ENCODE measurements at places on chromosomes 1 and 21.

DNA sequence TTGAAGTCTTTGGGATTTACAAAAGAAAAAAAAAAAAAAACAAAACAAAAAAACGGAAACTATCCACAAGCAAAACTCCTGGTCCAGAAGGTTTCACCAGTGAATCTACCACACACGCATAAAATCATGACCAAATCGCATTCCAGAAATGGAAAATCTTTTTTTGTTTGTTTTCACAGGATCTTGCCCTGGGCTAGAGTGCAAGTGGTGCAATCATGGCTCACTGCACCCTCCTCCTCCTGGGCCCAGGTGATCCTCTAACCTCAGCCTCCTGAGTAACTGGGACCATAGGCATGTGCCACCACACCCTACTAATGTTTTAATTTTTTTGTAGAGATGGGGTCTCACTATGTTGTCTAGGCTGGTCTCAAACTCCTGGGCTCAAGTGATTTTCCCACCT is 100.5 kb downstream of the DYRK1A start:
- no peak for DNase-seq

DNA sequence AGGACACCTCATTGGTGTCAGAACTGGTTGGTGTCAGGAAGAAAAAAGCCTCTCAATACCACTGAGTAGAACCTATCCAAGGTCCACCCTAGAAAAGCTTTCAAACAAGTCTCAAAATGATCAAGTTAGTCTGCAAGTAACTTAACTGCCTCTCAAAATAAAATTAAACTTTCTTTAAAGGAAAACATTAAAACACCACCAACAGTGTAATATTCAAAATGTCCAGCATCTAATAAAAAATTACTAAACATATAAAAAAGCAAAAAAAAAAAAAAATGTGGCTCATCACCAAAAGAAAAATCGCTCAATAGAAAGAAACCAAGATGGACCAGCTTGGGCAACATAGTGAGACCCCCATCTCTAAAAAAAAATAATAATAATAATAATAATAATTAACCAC is 18.7 kb upstream of the OLFML2B start:
- DNase-seq: no peak

DNA sequence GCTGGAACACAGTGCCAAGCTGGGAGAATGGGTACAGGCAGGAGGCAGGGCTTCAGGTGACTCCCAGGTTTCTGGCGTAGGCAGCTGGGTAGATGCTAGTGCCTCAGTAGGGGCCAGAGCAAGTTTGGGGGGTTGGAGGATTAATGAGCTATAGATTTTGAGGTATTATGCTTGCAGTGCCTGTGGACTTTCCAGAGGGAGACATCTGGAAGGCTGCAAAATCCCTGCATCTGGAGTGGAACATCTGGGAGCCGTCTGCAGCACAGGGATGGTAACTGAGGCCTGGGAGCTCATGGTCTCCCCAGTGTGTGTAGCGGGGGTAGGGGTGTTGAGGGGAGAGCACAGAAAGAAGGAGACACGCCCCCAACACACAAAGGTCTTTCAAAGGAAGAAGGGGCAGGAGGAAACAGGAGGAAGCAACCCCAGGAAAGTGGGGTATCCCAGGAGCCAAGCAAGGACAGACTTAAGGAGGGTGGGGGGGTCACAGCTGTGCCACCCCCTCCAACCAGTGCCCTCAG is 2.2 kb upstream of the PDZK1IP1 start:
- DNase-seq: no peak

DNA sequence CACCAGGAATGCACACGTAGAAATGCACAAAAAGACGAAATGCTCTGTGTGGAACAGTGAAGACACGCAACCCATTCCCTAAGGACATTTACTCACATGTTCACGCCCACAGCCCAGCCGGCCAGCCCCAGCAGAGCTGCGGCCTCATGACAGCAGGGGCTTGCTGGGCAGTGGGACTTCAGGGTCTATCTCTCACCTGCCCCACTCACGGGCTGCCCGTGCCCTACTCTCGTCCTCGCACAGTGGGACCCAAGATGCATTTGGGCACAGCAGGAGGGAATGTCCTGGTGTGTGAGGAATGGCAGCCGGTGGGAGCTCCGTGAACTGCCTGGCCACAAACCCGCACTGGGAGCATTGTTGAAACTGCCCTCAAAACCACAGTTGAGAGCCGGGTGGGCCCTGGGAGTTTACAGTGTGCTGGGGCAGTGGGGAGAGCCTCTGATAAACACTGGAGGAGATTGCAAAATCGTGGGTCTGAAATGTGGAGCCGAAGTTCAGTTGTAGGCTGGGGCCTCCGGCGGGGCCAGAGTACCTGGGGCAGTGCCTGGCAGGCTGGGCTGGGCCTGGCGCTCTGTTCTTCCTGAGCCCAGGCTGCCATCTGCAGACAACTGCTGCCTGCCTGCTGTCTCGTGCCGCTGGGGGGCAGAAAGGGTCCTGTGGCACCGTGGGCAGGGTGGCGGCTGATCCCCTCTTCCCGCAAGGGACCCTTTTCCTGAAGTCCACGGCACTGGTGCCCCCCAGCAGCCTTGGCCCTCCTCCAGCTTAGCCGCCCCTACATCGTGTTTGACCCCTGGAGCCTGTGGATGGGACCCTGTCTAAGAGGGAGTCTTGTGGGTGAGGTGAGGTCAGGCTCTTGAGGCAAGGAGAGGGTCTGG is 20.7 kb upstream of the POFUT2 start:
- DNase-seq: no peak

DNA sequence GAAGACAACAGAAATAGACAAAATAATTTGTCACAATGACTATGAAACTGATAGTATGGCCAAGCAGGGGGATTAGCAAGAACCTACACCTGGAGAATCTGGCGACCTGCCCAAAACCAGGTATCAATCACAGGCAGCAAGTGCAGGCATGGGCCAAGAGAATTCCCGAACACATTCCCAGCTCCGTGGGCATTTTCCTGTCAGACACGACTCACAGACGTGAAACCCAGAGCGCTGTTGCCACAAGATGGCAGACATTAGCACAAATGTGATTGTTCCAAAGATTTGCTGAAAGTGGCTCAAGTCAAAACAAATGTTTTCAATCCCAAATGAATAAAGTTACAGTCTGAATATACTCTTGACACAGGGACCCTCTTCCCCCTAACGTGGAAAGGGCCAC is 36.8 kb downstream of the HLCS start:
- peak; percentile 12 for DNase-seq

DNA sequence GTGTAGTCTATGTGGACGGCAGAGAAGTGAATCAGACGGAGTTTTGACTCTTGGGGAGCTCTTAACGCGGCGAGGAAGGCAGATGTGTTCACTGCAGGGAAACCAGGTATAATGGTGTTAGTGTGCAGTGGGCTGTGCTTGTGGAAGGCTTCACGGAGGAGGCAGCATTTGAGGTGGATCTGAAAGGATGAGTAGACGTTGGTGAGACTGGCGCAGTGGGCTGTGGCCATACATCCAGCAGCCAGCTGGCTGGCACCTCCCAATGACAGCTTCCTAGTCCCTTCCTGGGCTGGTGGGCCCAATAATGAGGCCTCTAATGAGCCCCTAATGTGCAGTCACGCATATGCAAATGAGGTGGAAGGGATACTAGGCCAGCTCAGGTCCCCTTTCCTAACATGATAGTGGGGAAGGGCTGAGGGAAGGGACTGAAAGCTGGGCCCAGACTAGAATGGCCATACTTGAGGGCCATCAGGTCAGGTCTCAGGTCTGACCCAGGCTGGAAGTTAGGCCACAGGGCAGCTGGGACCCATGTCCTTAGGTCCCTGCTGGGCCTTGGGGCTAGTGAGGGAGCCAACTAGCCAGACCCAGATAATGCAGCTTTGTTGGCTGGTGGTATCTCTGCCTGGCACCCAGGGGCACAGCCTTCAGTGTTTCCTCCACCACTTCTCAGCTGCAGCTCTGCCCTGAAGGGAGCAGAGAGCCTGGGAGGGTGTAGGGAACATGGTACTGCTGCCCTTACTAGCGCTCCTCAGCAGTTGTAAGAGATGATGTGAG is 3.8 kb downstream of the MAP7D1 start:
- no peak for DNase-seq

- no peak for DNase-seq
These were observed 112.7 kb downstream of the PRDM2 start for GRCh38 chr1:13812456-13813397.

GRCh38 chr1:5934058-5934884 is 58.0 kb downstream of the NPHP4 start:
- DNase-seq: no peak

DNA sequence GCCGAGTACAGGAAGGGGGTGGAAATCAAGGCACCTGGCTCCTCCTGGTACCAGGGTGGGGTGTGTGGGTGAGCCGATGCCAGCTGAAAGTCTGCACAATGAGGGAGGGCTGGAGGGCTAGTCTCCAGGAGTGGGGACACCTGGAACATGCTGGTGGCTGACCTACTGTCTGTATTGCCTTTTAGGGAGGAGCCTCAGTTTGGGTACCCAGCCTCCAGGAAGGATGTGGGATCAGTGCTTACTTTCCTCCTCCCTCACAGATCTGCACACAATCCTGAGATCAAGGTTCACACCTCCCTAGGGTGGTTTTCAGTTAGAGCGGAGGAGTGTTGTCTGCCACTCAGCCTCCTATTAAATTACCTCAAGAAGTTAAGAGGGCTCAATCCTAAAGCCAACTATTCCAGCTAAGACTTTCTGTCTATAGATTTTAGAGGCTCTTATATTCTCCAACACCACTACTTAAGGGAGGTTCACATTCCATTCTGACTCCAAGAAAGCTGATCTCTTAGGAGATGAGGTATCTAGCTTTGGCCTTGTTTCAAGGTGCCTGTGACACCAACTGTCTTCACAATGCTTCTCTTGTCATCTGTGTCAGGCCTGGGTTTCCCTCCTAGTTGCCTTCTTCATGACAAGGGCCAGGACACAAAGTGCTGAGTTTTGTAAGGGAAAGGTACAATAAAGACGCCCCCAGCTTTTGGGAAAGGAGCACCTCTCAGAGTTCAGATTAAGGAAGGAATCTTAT is 15.7 kb downstream of the SSR2 start:
- no peak for DNase-seq

GRCh38 chr1:229019663-229020271 is 251.1 kb upstream of the RAB4A start:
- no peak for DNase-seq

GRCh38 chr21:34802180-34802899 is 133.5 kb downstream of the CLIC6 start:
- DNase-seq: no peak

GRCh38 chr1:9362488-9362887 is 69.8 kb downstream of the SPSB1 start:
- DNase-seq: no peak

- DNase-seq: no peak
These were observed 481.7 kb upstream of the NR5A2 start for GRCh38 chr1:199545780-199546179.

GRCh38 chr1:57350610-57351009 is 73.2 kb downstream of the DAB1 start:
- DNase-seq: no peak

GRCh38 chr1:184608581-184608980 is 146.1 kb downstream of the EDEM3 start:
- DNase-seq: no peak

Data from NCI-H460 (cell line).